ENCODE measurements at places on chromosomes 16 and 17.

GRCh38 chr16:83652943-83653342 is 154.8 kb upstream of the HSBP1 start:
- no peak for DNase-seq

- no peak for DNase-seq
Measured at GRCh38 chr17:11598274-11599221, at the start of gene DNAH9. TSS of gene DNAH9 (plus strand) at chr17:11598470. CDS start at chr17:11598499, 29 bp downstream.

GRCh38 chr17:29148257-29148789 is 31.9 kb downstream of the MYO18A start:
- no peak for DNase-seq

DNA sequence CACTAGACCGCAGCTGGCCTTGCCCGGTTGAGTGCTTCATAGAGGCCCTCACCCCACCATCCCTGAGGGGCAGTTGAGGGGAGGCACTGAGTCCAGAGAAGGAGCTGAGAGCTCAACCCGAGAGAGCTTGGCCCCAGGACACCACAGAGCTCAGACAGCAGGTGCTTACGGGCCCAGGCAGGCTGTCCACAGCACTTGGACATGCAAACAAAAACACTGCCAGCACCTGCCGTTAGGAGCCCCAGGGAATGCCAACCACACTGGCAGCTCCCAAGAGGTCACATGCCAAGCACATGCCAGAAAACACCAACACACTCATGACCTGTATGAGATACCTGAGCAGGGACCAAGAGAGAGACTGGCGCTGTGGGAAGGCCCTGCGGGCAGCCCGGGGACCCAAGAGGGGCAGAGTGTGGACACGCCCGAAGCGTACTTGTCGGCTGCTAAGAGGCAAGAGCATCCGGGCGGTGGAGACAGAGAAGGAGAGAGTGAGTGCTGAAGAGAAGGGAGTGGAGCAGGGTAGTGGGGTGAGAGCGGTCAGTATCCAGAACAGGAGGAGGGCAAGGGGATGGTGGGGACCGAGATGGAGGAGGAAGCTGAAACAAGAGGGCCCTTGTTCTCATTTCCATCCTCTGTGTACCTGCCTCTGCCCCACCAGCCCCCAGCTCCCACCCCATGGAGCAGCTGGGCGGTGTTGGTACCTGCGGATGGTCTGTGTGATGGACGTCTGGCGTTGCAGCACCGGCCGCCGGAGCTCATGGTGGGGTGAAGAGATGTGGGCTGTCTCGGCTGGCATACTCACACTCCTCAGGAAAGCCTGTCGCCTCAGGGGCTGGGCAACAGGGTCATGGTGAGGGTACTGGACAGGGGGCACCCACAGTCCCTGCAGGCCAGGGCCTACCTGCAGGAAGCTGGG is 8.2 kb downstream of the RHBDF1 start:
- DNase-seq = no peak

GRCh38 chr17:36461330-36462110 is 25.0 kb upstream of the ZNHIT3 start:
- DNase-seq = no peak

GRCh38 chr16:82650804-82651203 is 24.0 kb downstream of the CDH13 start:
- no peak for DNase-seq

All from T-helper 22 cell (primary cell).